ENCODE measurements at places on chromosomes 3 and 15. TPM values are rescaled to one million over a fixed set of nuclear protein-coding genes. Genes with fewer than 3 reads are reported as not detected.

DNA sequence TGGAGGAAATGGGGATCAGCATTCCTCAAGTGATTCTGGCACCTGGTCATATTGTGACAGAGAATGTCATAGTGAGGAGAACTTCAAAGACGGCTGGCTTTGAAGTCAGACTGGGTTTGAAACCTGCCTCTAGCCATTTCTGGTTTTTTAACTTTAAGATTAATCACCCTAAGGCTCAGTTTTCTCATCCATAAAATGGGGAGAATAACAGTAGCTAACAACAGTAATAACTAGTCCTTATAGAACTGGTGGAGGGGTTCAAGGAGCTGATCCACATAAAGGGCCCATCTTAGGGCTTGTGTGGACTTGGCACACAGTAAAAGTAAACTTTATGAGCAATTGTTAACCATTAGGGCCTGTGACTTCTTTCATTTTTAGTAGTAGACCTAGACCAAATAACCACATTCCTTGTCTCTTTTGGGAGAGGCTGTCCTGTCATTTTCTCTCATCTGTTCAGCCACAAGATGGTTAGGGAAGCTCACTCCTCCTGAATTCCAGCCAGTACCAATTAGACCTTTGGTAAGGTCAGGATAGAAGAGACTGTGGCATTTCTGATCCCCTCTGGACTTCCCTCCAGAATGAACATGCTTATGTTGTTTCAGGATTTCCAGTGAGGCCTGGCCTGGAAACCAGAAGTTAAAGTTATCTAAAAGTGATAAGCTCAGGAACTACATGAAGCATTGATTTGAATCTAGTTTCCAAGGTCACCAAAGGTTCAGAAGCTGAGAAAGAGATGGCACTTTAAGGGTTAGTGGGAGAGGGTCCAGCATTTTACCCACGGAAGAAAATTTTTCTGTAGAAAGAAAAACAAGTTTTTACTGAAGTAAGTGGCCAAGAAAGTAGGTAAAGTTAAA, 159.3 kb upstream of the DPH6 start:
- DNase-seq, result no peak

GRCh38 chr3:99810403-99810802, 7.3 kb upstream of the CMSS1 start:
- no peak for DNase-seq

DNA sequence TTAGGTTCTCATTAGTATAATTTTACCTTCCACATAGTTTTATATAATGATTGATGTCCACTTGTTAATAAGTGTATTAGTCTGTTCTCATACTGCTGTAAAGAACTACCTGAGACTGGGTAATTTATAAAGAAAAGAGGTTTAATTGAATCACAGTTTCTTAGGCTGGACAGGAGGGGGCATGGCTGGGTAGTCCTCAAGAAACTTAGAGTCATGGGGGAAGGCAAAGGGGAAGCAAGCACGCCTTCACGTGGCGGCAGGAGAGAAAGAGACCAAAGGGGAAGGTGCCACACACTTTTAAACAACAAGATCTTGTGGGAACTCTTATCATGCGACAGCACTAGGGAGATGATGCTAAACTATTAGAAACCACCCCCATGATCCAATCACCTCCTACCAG, 19.2 kb downstream of the DZIP3 start:
- no peak for DNase-seq

GRCh38 chr15:68447209-68447608, 15.2 kb upstream of the ITGA11 start:
- DNase-seq, result peak; percentile 11

GRCh38 chr3:37979541-37980461, 10.8 kb upstream of the VILL start:
- no peak for DNase-seq

Gene COL6A5
- total RNA-seq, result not detected

Gene P3H2
- total RNA-seq, result not detected
